ENCODE measurements at places on chromosomes 6 and 20.

GRCh38 chr6:83071023-83071422 lies 3.6 kb downstream of the DOP1A start:
- DNase-seq: no peak

GRCh38 chr6:136069119-136069518 lies 181.0 kb downstream of the MTFR2 start:
- no peak for DNase-seq

DNA sequence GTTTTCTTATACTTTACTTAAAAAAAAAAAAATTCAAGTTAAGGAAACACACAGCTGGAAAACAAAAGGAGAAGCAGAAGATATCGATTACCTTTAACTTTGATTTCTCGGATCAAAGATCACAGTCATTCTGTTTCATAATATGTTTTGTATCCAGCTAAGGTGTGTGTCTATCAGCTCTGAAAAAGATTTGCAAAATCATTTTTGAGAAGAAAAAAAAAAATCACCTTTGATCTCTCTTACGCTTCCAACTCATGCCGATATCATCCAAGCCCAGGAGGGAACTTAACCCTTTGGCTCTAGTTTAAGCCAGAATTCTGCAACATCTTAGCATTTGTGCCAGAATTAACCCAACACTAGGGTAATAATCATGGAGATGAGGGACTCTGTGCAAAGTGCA lies 144.0 kb downstream of the NFATC2 start:
- DNase-seq: no peak

DNA sequence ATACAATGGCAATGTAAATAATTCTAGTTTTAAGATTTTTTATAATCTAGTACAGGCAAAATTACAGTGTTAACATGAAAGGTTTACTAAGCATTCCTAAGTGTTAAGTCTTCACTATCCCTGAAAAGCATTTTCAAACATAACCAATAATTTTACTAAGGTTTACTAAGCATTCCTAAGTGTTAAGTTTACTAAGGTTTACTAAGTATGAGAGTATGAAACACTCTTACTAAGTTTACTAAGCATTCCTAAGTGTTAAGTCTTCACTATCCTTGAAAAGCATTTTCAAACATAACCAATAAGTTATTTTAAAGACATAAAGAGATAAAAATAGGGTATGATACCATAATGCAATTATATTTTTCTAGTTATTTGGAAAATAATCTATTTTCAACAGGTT lies 82.6 kb downstream of the PRSS35 start:
- DNase-seq: no peak

GRCh38 chr20:11521476-11522365 lies 396.0 kb upstream of the BTBD3 start:
- DNase-seq: no peak

DNA sequence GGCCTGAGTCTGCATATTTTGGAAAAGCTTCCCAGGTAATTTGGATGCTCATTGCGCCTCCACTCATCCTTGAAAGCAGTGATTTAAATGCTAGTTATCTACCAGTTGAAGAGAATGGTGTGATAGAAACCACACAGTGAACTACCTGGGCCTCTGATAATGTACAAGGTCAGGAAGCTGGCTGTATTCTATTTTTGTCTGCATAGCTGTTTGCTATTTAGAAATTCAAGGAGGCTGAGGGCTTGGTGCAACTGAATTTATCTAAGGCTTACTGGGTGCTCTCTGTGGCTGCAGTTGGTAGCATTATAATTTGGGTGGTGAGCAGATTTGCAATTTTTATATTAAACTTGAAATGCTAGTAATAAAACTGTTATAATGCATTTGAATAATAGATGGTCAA lies 245.6 kb downstream of the KIF16B start:
- no peak for DNase-seq

- no peak for DNase-seq
Observed at GRCh38 chr6:80923816-80924215, 817.3 kb downstream of the BCKDHB start.

Measured in neuronal stem cell (in vitro differentiated cells).